NCI-H345 (cell line): ENCODE measurements at places on chromosomes 5 and 9.

GRCh38 chr9:132589148-132590036 is 7.0 kb downstream of the BARHL1 start:
- DNase-seq = no peak

- DNase-seq = no peak
Measured at GRCh38 chr5:117205894-117206293, 631.3 kb upstream of the SEMA6A start.

GRCh38 chr9:79129865-79130480 is 441.8 kb upstream of the TLE4 start:
- peak; percentile 63 for DNase-seq

DNA sequence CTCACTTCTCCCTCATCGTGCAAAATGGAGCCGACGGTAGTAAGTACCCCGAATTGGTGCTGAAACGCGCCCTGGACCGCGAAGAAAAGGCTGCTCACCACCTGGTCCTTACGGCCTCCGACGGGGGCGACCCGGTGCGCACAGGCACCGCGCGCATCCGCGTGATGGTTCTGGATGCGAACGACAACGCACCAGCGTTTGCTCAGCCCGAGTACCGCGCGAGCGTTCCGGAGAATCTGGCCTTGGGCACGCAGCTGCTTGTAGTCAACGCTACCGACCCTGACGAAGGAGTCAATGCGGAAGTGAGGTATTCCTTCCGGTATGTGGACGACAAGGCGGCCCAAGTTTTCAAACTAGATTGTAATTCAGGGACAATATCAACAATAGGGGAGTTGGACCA is 979 bp downstream of the PCDHGA12 start:
- DNase-seq = no peak

DNA sequence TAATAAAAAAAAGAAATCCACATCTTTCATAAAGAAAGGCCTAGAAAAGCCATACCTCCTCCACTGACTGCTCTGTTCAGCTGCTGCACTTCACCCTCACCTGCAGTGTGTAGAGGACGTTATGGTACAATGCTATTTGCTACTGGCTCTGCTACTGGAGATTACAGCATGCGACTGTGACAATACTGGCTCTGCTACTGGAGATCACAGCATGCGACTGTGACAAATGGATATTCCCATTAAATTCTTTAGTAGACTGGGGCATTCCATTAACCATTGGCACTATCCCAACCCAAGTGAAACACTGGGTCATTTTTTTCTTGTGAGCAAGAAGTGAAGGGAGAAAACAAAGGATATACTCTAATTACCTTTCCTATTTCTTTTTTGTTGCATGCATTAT is 1063.5 kb upstream of the DMAC1 start:
- peak; percentile 65 for DNase-seq

DNA sequence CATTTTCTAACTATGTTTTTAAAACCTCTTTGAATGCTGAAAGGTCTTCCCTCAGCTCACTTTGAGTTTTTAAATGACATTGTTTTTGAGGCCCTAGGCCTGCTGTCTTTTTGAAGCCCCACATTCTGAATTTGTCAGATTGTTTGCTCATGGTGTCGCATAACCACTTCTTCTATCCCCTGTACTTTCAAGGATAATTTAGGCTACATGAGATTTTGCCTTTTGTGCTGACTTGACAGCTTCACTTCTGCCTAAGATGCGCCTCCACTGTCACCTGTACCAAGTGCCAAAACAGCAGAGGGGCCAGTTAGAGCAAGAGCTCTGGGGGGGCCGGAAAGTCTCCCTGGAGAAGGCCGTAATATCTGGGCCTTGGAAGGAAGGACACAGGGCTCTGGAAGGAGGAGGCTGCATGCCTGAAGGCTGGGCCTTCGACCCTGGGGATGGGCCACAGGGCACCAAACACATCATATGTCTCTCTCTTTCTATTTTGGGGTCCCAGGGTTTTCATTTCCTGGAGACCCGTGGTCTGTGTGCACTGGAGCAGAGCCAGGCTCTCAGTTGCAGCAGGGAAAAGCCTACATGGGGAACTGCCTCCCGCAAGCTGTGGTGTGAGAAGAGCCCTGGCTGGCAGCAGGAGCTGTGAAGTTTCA is 49.1 kb downstream of the NDST1 start:
- no peak for DNase-seq

- DNase-seq = peak; percentile 53
Measured at GRCh38 chr5:172641359-172642050, 442 bp downstream of the NEURL1B start.

GRCh38 chr9:88716596-88717290 is 181.8 kb downstream of the NXNL2 start:
- DNase-seq = no peak

- no peak for DNase-seq
Measured at GRCh38 chr5:132103969-132104391, 30.4 kb downstream of the CSF2 start.

- no peak for DNase-seq
Measured at GRCh38 chr9:133320421-133320881, 15.5 kb downstream of the SURF6 start.

- DNase-seq = no peak
Measured at GRCh38 chr9:122080986-122081385, 12.1 kb downstream of the TTLL11 start.

DNA sequence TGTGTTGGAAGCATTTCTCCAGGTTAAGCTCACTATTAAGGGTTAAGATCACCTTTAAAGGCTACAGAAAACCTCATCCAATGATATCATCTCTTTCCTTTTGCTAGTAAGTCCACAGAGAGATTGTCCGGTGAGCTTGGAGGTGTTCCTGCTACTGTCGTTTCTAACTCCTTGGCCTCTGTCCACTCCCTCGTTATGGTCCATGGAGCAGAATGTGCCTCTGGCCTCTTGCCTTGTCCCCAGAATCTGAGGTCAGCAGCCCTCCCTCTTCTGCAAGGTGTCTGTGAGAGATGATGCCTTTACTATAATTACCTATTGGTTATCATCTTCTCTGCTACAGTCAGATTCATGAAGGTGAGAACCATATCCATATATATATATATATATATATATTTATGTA is 15.0 kb downstream of the ORM2 start:
- no peak for DNase-seq

DNA sequence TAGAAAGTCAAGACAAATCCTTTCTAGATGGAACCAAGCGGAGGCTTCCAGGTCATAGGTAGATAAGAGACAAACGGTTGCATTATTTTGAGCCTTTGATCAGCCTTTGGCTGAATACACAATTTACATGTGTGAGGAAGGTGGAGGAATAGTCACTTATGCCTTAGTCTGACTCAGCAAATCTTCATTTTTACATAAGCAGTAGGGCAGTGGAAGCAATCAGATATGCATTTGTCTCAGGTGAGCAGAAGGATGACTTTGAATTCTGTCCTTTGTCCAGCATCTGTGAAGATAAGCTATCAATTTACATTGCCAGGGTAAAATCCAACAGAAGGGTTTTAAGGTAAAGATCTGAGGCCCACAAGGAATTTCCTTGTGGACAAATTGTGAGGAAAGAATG is 23.8 kb downstream of the TUSC1 start:
- no peak for DNase-seq

- no peak for DNase-seq
Measured at GRCh38 chr5:169893010-169893409, 87.3 kb downstream of the INSYN2B start.
